Activated CD4-positive, alpha-beta T cell treated with anti-CD3 and anti-CD28 coated beads, Interleukin-2, amount 10 ng/mL, durations not matched to agents 7 days and 5 days (primary cell): ENCODE measurements at places on chromosomes 6 and 20. TPM values are rescaled to one million over a fixed set of nuclear protein-coding genes. Genes with fewer than 3 reads are reported as not detected.

DNA sequence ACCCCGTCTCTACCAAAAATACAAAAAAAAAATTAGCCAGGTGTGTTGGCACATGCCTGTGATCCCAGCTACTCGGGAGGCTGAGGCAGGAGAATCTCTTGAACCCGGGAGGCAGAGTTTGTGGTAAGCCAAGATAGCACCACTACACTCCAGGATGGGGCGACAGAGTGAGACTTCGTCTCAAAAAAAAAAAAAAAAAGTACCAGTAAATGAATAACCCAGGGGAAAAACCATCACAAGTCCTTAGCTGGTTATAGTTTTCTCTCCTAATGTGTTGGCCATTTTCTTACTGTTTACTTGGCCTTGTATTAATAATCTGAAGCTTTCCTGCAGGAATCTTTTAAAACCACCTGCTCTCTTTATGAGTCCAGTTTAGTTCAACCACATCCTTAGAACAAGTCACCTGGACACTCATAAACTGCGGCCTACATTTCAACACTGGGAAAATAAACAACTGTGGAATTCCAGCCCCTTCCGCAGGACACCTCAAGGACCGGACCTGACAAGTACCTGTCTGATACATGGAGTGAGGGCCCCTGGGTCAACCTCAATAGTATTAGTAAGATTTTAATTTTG, 102.6 kb downstream of the ATP9A start:
- no peak for DNase-seq

DNA sequence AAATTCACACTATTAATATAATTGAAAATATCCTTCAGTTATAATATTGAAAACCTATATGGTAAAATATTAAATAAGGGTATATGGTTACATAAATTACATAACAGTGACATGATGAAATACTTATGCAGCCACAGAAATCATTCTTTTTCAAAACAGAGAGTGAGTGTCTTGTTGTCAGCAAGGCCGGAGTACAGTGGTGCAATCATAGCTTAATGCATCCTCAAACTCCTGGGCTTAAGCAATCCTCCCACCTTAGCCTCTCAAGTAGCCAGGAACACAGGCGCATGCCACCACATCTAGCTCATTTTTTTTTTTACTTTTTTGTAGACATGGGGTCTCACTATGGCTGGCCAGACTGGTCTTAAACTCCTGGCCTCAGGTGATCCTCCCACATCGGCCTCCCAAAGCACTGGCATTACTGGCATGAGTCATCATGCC, 40.4 kb downstream of the FAM8A1 start:
- DNase-seq = no peak

GRCh38 chr6:4756247-4756646, 20.0 kb upstream of the CDYL start:
- DNase-seq = no peak

The DAAM2 gene
- total RNA-seq = not detected

- DNase-seq = no peak
Measured at GRCh38 chr6:118263921-118264486, 284.1 kb upstream of the PLN start.

DNA sequence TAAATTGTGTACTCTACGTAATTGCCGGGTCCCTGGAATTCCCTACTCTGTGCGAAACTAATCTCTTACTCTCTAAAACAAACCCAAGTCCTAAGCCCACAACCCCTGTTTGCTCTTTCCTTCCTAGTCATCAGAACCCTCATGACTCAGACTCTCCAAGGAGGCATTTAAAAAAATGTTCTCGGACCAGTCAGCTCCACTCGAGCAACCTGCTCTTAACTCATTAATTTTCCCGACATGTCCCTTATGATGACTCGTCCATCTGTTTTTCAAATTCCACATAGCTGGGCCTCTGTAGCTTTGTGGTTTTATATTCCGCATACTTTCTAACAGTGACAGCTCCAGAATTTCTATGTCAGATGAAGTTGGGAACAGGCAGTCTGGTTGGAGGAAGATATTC, 2.6 kb upstream of the MUC22 start:
- DNase-seq = no peak

- DNase-seq = no peak
Measured at GRCh38 chr20:40680161-40680959, 8.7 kb downstream of the MAFB start.

GRCh38 chr20:40640667-40641066, 48.4 kb downstream of the MAFB start:
- no peak for DNase-seq

DNA sequence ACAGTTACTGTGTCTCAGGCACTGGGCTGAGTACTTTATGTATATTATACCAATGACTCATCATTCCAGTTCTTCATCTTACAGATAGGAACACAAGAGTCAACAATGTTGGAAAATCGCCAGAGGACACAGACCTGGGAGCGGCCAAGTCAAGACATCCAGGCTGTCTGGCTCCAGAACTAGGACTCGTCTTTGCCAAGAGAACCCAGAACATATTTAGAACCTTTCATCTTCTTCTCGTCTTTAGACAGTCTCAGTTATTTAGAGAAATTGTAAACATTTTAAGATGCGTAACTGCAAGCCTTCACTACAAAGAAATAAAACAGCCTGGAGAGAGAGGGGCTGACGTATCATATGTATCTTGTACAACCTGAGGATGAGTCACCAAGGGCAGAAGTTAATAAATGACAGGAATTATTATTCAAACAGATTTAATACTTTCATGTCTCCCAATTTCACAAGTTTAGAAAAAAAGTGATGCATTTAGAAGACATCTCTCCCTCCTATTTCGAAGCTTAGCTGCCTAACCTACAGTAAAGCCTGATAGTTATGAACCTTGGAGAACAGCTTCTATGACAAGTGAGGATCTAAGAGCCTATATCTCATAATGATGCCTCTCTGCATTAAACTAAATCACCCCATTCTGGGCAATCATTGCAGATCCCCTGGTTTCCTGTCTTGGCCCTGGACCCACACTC, 43.4 kb downstream of the SLC22A3 start:
- no peak for DNase-seq

- no peak for DNase-seq
Measured at GRCh38 chr20:6471110-6471647, 296.3 kb upstream of the BMP2 start.

- no peak for DNase-seq
Measured at GRCh38 chr6:75546381-75546780, 52.8 kb upstream of the FILIP1 start.

- no peak for DNase-seq
Measured at GRCh38 chr6:51618563-51618962, 468.9 kb downstream of the PKHD1 start.

DNA sequence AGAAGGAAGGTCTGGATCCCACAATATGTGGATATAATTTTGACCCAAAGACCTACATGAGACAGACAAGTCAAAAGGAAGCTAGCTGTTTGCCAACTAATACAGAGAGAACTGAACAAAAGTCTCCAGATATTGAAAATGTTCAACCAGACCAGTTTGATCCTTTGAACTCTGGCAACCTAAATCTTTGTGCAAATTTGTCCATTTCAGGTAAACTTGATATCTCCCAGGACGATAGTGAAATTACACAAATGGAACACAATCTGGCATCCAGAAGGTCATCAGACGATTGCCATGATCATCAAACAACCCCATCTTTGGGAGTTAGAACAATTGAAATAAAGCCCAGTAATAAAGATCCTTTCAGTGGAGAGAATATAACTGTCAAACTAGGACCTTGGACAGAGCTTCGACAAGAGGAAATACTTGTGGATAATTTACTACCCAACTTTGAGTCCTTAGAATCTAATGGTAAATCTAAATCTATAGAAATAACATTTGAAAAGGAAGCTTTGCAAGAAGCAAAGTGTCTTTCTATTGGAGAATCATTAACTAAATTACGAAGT, 41.9 kb upstream of the SDHAF4 start:
- DNase-seq = no peak

DNA sequence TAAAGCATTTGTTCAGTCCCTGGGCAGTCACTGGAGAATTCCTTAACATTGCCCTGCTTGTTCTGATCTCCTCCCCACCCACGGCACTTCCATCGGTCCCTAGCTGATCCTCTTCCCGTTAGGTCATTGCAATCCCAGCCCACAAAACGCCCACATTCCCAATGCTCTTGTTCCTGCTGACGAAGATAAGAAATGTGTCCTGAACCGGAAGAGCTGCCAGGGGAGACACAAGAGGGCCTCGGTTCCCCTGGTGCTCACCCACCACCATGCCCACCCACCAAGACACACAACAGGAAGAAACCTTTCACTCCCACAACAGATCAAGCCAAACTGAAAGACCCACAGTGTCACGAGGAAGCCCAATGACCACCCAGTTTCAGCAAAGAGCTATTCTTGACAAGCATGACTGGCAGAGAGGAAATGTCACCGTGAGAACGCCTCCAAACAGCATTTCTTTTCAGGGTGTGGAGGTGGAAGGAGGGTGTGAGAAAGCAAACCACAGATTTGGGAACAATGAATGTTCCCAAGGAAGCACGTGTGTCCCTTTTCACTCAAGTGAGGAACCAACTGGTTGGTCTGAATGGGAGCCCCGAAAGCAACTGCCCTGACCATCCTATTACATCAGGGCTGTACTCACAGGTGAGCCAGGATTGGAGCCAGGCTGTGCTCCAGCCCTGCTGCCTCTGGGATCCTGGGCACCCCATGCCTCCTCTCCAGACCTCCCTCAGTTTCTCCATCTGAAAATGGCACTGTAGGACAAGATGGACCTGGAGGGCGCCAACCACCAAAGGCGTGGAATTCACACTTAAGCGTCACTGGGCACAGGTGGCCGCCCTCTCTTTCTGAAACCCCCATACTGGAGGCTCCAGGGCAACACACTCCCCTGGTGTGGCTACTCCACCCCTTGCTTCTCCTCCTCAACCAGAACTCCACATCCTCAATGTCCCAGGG, 97.5 kb downstream of the ZMYND8 start:
- no peak for DNase-seq

The C20orf96 gene
- total RNA-seq = 7.8 TPM

The VSTM2L gene
- total RNA-seq = not detected

The OR2H2 gene
- total RNA-seq = not detected

The ADGB gene
- total RNA-seq = not detected

- no peak for DNase-seq
Measured at GRCh38 chr6:12767016-12767415, 50.4 kb downstream of the PHACTR1 start.

GRCh38 chr6:26501482-26501986, 1.4 kb downstream of the BTN1A1 start:
- DNase-seq = peak; percentile 31

The SLC22A16 gene
- total RNA-seq = not detected

The ABHD16B gene
- not detected for total RNA-seq

DNA sequence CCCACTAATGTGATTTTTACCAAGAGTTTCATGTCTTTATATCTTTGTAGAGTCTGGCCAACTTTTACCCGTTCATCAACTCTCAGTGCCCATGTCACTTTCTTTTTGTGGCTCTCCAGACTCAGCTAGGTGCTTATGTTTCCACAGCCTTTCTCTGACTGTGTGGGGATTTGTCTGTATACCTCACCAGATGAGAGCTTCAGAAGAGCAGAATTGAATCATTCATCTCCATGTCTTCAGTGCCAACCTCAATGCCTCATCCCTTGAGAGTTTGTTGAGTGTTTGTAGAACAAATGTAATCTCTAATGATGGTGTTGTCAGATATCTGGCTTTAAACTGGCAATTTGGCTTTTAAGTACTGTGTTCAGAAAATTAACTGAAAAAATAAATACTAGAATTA, 16.8 kb upstream of the CCN2 start:
- DNase-seq = no peak

The PPIL6 gene
- total RNA-seq = 0.17 TPM

DNA sequence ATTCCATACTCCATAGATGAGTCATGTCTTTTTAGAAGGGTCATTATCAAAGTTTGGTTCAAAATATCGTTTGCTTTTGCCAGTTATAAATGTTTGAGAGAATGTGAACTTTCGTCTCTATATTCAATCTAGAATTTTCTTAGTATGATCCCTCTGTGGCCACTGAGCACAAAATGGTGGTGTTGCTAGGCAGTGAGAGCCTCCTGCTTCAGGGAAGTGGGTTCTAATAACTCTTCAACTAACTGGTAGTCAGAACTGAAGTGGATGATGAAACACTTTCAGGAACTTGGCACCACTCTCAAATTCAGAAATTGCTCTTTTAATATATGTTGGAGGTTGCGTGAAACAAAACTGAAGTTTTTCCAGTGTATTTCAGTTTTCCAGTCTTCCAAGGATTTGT, 125.0 kb upstream of the DOK5 start:
- no peak for DNase-seq

The CLVS2 gene
- not detected for total RNA-seq

The KIF13A gene
- total RNA-seq = not detected

DNA sequence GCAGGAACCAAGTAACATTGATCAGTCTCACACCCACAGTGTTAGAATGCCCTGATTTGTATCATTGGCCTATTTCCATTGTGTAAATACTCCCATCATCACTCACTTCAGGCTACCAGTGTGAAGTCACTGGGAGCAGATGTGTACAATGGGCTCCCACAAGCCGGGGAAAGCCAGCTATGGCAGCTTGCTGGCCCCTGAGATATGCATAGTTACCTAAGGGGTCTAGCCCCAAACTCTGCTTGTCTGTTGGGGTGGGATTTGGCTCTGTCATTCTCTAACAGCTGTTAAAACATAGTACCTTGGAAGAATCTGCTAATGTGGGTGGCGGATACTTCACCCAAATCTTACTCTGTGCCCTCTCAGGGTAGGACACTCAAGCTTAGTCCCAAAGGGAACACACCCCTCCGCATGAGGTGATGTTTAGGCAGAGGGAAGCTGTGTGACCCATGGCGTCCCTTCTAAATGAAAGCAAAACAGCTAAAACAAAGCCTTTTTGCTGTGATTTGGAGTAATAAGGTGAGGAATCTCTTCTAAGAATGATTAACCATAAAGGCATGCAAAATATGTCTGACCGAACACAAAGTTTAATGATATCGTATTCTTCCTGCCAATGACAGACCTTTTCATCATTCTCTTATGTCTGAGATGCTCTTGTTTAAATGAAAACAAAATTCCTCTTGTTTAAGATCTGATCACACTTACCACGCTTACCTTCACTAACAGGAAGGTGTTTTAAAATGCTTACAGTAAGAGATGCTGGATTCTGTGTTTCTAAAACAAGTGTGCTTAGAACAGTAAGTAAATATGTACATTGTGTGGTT, 45.9 kb upstream of the PXDC1 start:
- no peak for DNase-seq

DNA sequence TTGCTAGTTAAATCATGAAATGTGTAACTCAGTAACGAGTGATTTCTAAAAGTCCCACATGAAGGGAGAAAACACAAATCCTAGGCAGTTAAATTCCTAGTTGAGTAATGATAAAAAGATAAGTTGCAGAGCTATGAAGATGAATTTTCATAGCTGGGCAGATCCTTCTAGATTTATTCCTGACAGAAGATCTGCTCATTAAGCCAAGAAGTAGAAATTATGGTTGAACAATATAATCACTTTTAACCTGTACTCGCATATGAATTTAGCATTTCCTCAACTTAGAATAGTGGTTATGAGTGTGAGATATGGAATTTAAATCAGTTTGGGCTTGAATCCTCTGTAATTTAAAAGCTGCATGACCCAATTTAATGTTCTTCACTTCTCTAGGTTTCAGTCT, 359.2 kb upstream of the HSF2 start:
- no peak for DNase-seq

- DNase-seq = peak; percentile 86
Measured at GRCh38 chr6:30396833-30397479, 52.0 kb downstream of the RPP21 start.
